ENCODE measurements at places on chromosomes 11 and 22. TPM values are rescaled to one million over a fixed set of nuclear protein-coding genes. Genes with fewer than 3 reads are reported as not detected.

GRCh38 chr22:22235558-22235957, 9.0 kb upstream of the VPREB1 start:
- DNase-seq: no peak

DNA sequence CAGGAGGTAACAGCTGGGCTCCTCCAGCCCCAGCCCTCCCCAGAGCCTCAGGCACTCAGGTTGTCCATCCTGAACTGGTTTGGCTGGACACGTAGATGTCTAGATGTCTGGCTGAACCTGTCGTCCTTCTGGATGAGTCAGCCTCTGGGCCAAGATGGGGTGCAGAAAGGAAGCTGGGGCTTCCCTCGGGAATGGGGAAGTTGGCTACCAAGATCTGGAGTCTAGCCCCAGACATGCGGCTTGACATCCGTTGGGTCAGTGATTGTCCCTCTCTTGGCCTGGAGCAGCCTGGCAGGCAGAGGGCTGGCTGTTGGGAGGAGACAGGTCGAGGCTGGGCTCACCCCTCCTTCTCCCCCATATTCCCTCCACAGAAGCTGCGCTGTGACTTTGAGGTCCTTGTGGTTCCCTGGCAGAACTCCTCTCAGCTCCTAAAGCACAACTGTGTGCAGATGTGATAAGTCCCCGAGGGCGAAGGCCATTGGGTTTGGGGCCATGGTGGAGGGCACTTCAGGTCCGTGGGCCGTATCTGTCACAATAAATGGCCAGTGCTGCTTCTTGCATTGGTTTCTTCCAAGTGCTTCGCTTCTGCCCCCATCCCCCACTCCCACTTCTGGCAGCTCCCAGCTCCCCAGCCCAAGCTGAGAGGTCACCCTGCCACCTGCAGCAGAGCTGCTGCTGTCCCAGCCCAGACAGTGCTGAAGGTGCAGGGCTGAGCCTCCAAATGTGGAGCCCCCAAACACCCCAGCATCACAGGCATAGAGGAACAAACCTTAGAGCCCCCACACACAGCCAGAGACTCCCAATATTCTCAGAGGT, 1.3 kb downstream of the CST6 start:
- no peak for DNase-seq

DNA sequence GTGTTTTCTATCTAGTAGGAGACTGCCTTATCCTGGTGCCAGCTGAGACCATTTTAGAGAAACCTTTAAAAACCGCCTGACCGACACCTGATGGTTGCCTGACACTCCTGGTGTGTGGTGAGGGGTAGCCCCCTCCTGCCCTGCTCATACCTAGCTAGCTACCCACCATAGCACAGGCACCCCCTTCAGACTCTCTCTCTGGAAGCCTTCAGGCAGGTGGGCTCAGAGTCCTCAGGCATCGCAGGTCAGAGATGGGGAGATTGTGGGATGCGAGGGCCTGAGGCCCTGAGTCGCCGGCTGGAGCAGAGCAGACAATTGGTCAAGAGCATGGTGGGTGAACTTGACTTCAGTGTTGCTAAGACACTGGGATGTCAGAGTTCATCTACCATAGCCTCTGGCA, 424.6 kb downstream of the BRD1 start:
- no peak for DNase-seq

APOBEC3B gene
- polyA plus RNA-seq: 4.4 TPM

DNA sequence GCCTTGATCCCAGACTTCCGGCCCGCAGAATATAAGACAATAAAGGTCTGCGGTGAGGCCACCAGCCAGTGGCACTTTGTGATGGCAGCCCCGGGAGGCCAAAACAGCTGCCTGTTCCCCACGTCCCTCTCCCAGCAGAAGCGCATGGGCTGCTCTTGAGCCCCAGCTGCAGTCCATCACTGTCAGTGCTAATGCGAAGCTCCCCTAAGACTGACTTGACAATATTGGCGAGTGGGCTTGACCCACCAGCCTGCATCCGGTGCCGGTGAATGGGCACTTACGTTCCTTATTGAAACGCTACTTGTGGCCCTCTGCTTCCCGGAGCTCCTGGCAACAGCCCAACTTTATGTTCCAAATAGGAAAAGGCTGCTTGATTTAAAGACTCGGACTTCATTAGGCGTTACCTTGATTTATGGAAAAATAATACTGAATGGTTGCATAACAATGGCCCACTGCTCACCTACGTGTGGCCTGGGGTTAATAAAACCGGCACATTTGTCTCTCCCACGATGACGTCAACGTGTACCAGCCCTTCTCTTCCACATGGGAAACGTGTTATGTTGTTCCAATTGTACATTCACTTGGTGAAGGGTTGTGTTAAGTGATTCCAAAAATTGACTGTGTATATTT, 93.4 kb upstream of the SEPTIN5 start:
- DNase-seq: peak; percentile 79

GRCh38 chr11:129289350-129290040, 86.2 kb upstream of the BARX2 start:
- no peak for DNase-seq

DNA sequence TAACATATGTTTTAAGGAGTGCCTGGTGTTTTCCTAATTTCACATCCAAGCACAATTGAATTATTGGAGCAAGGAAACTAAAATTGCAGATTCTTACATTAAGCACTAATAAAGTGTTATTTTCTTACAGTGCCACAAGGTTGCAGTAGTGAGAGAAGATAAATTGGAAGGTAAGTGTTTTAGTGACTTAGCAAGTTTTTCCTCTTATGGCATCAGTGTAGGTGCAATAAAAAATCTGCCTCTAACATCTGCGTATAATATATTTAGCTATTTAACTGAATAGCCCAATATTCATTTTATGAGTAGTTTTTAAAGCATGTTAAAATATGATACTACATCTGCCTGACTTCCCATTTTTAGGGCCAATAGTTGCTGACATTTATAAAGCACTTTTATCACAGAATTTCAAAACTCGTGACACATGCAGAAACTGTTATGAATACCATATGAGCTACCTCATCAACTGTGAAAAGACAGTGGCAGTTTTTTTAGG, 19.0 kb downstream of the POLD3 start:
- DNase-seq: peak; percentile 42

UCP3 gene
- polyA plus RNA-seq: 1.0 TPM

DNA sequence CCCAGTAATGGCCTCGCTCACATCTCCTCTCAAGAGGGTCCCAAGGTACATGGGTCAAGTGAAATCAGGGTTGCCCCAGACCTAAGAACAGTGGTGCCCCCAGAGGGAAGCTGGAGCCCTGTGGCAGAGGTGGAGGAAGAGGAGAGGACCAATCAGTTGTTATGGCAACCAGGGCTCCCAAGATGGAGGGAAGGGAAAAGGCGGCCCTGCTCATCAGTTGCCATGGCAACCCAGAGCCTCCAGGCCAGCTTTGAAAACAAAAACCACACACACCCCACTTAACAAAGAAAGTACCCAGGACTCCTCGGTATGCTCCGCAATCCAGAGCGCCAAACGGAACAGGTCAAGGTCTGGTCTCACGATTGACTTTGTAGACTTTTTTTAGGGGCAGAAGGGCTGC, 53.5 kb upstream of the SLC35C1 start:
- DNase-seq: no peak

GRCh38 chr11:92744929-92745585, 224.4 kb upstream of the MTNR1B start:
- DNase-seq: no peak

GRCh38 chr11:1639102-1639620, 9.6 kb downstream of the KRTAP5-5 start:
- DNase-seq: peak; percentile 71

DNA sequence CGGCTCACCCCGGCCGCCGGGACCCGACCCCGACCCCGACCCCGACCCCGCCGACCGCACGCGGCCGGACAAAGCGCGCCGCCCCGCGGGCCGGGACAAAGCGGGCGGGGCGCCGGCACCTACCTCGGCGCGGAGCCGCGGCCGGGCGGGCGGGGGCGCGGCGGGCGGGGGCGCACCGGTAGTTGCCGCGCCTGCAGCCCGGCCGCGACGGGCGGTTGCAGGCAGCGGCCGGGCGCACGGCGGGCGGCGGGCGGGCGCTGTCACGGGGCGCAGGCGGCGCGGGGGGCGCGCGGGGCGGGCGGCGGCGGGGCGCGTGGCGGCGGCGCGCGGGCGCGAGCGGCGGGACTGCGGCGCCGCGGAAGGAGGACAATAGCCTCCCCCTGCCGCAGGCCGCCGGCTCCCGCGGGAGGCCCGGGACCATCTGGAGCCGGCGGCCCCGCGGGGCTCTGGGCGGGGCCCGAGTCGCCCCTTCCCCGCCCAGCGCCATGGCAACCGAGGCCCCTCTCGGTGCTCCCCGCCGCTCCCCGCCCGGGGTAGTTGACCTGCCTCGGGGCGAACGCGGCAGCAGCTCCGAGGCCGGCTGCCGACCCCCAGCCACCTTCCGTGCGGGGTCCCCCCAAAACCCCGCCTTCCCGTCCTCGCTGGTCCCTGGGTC, 851 bp downstream of the SPTBN2 start:
- no peak for DNase-seq

DNA sequence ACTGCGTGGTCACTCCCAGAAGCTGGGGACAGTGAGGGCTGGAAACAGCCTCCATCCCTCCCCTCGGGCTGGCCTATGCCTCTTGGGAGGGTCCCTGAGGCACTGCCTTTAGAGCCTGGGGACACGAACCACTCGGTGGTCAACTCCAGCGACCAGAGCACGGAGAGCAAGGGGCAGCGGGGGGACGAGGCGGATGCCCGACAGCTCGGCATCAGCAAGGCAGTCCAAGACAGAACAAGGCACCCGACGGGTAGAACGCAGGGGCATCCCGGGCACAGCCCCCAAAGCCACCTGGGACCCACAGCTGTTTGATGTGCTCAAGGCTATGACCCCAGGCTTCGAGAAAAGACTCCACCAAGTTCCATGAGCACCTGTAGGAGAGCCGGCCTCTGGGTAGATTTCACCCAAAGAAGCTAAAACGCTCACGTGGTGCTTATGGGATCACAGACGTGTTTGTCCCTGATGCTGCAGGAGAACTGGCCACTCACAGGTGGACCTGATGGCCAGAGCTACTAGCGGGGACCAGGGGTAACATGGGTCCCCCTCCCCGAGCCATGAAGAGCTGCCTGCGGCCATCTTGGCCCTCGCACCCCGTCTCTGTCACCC, 510 bp upstream of the LSP1 start:
- no peak for DNase-seq

CPT1B gene
- 14.5 TPM for polyA plus RNA-seq

PHOX2A gene
- polyA plus RNA-seq: not detected

C11orf52 gene
- polyA plus RNA-seq: 14.6 TPM

DNA sequence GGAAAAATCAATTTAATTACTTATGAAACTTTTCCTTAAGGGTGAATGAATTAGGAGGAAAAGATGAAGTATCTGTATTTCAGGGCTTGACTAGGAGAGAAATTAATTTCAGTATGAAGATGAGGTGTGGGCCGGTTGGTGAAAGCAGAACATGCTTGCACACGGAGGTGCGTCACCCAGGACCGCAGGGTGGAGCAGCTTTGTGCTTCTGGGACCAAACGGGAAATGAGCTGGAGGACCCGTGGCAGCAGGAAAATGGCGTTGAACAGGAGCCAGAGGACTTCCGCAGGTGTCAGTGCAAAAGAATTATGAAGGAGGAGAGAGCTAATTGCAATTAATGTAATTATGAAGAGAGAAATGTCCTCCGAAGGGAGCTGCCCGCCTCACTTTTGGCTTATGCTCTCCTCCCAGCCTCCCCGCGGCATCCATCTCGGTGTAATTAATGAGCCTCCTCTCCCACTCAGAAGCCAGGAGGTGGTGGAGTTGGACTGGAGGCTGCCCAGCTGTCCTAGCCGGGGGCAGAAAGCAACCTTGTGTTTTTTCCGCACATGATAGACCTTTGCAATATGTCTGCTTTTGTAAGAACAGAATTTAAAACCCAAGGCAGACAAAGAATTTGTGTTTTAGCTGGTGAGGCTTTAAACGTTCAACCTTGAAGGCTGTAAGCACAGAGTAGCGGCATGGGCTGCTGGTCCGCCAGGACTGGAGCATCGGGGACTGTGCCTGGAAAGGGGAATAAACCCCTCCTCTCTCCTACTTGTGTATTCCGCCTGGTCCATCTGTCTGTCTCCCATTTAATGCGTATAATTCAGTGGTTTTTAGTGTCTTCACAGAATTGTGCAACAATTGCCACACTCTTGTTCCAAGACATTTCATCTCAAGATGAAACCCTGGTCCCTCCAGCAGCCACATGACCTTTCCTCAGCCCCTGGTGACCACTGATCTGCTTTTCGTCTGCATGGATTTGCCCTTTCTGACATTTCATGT, 180.6 kb downstream of the TBC1D22A start:
- DNase-seq: peak; percentile 35

UVRAG gene
- polyA plus RNA-seq: 13.2 TPM

OR8D1 gene
- not detected for polyA plus RNA-seq

- DNase-seq: no peak
Observed at GRCh38 chr22:50179937-50180726, 5.6 kb upstream of the TRABD start.

GRCh38 chr22:49975543-49976389, 15.2 kb downstream of the PIM3 start:
- peak; percentile 9 for DNase-seq

LUZP2 gene
- polyA plus RNA-seq: 0.09 TPM

DEUP1 gene
- polyA plus RNA-seq: 0.39 TPM

GRCh38 chr11:74849525-74850391, 99.1 kb downstream of the XRRA1 start:
- DNase-seq: no peak

DNA sequence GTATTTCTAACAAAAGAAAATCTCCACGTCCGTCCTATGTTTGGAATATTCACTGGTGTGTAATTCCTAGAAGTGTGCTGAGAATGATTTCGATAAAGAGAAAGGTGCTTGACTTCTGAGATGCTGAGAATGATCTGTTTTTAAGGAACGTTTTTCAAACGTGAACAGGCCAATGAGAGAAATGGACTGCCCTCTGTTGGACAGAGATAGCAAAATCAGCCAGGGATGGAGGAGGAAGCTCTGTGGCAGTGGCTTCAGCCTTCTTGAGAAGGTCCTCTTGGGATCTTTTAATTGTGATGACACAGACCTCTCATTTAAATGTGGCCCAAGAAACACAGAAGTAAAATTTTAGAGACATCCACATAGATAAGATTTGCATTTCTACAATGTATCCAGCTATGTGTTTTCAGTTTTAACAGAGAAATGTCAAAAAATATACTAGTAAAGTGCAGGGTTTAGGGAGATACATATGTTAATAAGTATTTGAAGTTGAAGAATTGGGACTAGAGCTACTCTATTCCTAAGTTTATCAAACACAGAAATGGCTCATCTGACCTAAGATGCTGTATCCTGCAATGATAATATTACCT, 84.0 kb upstream of the RCN1 start:
- peak; percentile 55 for DNase-seq

NXPE2 gene
- polyA plus RNA-seq: not detected

GRCh38 chr11:92386577-92386976, 162.0 kb downstream of the FAT3 start:
- DNase-seq: no peak

GGT5 gene
- polyA plus RNA-seq: 58.7 TPM

DNA sequence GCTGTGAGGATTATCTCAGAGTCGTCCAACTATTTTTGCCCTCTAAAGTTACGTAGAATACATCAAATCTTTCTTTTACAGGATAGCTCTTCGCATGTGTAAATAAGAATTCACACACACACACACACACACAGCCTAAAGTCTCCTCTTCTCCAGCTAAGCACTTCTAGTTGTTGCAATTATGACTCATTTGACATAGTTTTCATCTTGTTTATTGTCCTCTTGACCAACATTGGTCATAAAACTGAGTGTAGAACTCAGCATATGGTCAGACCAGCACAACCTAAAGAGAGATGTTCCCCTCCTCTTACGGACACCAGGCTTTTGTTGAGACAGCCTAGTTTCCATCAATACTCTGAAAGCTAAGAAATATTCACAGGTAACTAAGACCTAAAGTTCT, 234.2 kb downstream of the BLID start:
- no peak for DNase-seq

- DNase-seq: peak; percentile 97
Observed at GRCh38 chr11:67370351-67371076, 2.9 kb downstream of the CLCF1 start.

MRGPRF gene
- 9.2 TPM for polyA plus RNA-seq
